ENCODE measurements at places on chromosomes 1 and 21.

GRCh38 chr1:42952303-42953001 is 6.2 kb downstream of the SLC2A1 start:
- no peak for DNase-seq

GRCh38 chr1:202004711-202005110 is 5.7 kb upstream of the ELF3 start:
- DNase-seq: no peak

DNA sequence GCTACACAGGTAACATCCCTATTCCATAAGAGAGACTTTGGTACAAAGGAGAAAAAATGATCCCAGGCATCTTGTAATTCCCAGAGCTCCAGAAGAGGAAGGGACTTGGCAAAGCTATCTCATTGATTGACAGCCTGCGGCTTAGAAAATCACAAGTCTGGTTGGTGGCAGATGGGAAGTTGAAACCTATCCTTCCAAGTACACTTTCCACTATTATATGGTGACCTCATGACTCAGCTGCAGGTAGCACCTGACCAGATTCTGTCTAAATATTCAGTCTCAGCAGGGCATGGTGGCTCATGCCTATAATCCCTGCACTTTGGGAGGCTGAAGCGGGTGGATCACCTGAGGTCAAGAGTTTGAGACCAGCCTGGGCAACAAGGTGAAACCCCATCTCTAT is 89.9 kb downstream of the TIAM1 start:
- no peak for DNase-seq

GRCh38 chr1:248791010-248791409 is 34.7 kb downstream of the SH3BP5L start:
- DNase-seq: no peak

GRCh38 chr1:226644541-226645176 is 94.4 kb downstream of the ITPKB start:
- no peak for DNase-seq
